ENCODE measurements at places on chromosomes 2 and 18. TPM values are rescaled to one million over a fixed set of nuclear protein-coding genes. Genes with fewer than 3 reads are reported as not detected.

Gene MC5R
- polyA plus RNA-seq: not detected

Gene RGPD3
- polyA plus RNA-seq: 0.06 TPM

- DNase-seq: no peak
These were observed 11.0 kb upstream of the KYNU start for GRCh38 chr2:142866426-142866825.

Gene TCF7L1
- polyA plus RNA-seq: 1.0 TPM

Gene ABCG8
- not detected for polyA plus RNA-seq

DNA sequence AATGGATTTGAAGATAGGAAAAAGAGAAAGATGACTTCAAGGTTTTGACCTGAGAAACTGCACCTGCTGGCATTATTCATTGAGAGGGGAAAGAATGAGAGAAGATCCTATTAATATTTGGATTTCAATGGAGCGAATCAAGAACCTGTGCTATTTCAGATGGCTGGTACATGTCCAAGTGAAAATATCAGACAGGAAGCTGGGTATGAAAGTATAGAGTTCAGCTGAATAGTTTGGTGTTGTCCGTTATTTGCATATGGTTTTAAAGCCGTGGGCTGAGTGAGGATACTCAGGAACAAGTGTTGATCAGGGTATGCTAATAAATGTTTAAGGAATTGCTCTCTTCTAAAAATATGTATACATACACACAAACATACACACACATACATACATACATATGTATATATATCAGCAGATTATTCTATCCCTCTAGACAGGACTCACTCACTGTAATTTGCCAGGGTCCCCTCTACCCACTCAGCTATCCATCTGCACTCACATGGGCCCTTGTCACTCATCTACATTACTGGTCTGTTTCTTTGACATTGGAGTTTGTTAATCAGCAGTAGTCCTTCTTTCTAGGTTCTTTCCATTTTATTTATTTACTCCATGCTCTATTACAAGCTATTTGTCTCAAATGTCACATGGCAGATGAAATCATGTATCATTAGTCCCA is 33.9 kb upstream of the IKZF2 start:
- no peak for DNase-seq

DNA sequence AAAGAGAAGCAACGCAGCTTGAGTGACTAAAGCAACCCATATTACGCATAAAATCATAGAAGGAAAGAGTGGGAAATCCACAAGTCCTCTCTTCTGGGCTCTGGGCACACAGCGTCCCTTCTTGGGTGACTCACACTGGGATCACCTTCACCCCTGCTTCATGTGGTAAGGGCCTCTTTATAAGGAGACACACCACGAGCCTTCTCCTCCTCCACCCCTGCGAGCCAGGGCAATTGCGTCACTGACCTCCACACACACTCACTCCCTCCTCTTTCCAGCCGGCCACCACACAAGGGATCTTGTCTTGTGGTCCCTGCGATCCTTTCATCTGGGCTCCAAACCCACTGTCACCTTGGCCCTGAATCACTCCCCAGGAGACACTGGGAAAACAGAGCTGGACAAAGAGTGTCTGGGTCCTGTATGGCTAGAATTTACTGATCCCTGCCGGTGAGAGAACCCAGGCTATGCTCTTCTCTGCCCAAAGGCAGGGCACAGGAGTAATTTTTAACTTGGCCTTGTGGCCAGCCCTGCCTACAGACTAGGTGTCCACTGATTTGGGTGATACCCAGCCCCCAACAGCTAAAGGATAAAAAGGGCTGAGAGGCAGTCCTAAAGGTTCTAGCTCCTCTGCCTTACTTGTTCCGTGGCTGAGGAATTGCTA is 35.3 kb downstream of the NHEJ1 start:
- DNase-seq: no peak

Gene ALPI
- polyA plus RNA-seq: not detected

DNA sequence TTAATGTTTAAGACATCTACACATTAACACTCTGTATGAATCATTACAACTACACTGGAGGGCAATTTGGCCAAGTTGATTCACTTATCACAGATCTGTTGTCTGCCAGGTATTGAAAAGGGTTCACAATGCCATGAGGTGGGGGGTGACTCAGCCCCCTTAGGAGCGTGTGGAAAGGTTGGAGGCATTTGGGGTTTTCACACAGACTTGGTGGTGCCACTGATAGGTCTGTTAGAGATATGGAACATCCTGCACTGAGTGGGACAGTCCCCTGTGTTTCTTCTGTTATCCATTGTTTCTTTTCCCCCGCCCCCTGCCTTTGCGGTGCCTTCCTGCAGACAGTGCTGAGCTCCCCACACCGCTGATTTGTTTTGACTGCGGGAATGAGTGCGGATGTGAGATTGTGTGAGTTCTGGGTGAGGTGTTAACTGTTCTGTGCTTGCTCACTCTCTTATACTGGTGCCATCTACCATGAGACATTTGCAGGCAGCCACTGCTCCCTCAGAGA is 9.3 kb upstream of the TSN start:
- DNase-seq: no peak

DNA sequence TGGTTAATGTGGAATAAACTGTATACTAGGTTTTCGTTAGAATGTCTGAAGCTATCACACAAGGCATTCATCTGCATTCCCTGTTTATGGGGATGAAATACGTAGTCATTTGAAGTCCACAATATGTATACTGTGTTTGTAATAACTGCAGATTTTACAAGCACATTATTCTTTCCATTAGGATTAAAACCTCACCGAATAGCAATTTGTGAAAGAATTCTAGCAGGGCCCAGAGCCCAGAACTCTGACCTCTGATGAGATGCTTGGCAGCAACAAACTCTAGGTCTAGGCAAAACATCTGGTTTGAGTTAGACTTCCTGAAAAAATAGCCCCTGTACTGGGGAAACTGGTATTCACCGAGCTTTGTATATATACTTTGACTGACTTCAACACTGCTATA is 158.2 kb downstream of the SRBD1 start:
- no peak for DNase-seq

Gene DPYSL5
- polyA plus RNA-seq: not detected

Gene ALK
- polyA plus RNA-seq: not detected

GRCh38 chr2:149329068-149329467 is 1.3 kb upstream of the LYPD6 start:
- DNase-seq: peak; percentile 25

DNA sequence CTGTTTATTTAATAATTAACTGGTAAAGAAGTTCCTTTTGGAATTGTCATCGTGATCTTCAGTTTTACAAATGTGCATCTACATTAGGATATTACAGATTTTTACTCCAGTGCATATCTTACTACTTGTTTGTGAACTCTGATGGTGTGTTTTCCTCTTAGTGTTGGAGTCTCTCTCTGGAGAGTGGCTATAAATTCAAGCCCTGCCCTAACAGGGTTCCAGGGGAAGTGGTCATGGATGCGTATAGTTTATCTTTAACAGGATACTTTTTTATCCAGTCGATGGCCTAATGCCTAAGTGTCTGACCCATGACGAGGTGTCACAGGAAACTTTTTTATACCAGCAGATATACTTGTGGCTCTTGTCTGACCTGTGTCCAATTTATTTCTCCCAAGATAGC is 75.4 kb downstream of the CHN1 start:
- no peak for DNase-seq
